ENCODE measurements at places on chromosomes 1 and 21.

DNA sequence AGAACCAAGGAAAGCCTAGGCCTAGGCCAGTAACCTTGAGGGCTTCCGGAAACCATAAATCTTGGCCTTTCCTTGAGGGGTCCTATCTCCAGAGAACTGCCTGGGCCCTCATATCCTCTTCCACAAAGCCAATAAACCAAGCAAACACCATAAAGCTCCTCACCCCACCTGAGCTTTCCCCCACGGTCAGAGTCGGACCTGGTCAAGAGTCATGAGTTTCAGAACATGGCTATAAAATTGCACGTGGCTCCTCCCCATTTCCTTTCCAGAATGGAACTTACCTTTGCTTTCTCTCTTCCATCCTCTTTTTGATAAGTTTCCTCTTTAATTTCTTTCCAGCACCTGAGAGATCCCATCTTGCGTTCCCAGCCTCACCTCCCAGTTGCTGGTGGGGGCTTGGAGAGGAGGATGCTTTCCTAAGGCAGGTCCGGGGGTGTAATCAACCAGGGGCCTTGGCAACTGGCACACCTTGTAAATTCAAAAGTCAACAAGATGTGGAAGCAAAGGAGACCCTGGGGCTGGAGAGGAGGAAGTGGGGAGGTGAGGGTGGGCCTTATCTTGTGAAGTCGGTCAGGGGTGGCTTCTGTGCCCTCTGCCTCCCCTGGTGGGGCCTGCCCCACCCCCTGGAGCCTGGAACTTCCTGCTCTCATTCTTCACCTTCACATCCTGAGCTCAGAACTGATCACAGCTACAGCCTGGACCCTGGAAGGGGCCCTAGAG lies 259.9 kb downstream of the FOXD2 start:
- no peak for DNase-seq

DNA sequence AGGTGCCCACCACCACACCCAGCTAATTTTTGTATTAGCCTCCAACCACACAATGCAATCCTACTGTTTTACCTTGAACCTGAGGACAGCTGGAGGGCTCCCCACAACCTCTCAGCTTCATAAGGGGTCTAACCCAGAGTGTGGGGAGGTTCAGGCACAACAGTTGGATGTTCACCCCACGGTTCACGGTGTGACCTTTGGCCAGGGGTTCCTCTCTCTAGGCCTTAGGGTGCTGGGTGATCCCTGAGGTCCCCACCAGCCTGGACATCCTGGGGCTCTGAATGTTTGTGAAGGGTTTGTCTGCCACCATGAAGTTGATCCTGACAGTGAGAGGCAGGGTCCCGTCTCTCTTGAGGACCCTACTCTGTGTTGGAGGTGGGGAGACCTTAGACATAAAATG lies 3.9 kb downstream of the ACOT11 start:
- DNase-seq: no peak

DNA sequence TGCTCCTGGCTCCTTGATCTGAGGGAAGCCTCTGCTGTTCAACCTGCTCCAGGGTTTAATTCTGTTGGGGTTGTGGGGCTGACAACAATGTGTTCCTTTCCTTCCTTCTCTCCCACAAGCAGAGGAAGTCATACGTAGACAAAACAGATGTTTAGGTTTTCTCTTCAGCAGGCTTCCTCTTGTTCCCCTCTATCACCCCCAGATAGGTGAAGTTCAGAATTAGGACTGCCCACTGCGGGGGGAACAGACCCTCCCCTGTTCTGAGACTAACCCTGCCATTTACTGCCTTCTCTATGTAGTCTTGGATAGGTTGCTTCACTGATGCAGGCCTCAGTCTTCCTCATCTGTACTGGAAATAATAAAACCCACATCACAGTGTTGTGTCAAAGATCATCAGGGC lies 30.0 kb upstream of the NRDC start:
- DNase-seq: no peak

DNA sequence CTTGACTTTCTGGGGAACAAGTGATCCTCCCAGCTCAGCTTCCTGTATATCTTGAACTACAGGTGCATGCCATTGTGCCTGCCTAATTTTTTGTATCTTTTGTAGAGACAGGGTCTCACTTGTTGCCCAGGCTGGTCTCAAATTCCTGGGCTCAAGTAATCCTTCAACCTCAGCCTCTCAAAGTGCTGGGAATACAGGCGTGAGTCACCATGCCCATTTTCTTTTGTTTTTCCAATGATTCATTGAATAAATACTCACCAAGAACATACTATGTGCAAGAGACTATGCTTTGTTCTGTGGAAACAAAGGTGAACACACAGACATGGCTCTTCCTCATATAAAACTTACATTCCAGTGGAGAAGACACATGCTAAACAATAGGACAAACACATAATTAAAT lies 407.8 kb upstream of the DAB1 start:
- peak; percentile 8 for DNase-seq

DNA sequence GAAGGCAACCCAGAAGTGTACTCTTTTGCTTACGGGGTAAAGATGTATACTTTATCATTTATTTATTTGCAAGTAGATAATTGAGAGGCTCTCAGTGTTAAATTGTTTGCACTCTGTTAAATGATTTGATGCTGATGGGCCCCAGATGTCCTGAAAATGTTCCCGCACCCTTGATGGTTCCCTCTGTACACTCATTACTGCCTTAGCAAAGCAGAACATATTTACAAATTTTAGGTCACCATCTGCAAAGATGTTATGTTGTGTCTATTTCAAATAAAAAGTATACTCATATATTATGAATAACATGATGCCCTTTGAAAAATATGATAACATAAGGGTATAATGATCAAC lies 240.5 kb upstream of the SNX7 start:
- no peak for DNase-seq
